ENCODE measurements at places on chromosomes 1 and 21.

GRCh38 chr1:91502672-91503184, 2.1 kb downstream of the CDC7 start:
- no peak for DNase-seq

- DNase-seq, result no peak
Measured at GRCh38 chr1:114320586-114320985, 166.9 kb upstream of the SYT6 start.

GRCh38 chr1:244214009-244214967, 163.2 kb downstream of the ZBTB18 start:
- DNase-seq, result no peak

GRCh38 chr1:51433269-51433971, 85.6 kb downstream of the EPS15 start:
- DNase-seq, result no peak

- no peak for DNase-seq
Measured at GRCh38 chr1:214648801-214649200, 45.8 kb downstream of the CENPF start.

- no peak for DNase-seq
Measured at GRCh38 chr1:204074274-204075138, 1.6 kb downstream of the SOX13 start.

DNA sequence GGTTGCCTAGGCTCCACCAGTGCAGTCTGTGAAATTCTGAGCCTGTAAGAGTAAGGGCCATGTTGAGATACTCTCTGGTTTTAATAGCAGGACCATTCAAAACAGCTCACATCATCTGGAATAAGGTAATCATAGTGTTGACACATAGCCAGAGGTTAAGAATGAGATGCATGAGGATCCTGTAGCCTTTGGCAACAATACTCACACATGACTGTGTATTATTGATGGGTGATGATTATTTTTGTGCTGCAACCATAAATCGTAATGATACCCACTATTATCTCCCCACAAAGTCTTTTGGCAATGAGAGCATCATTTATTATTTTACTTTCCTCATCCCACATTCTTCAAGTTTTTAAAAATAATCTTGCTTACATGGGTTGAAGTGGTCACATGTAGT, 35.5 kb downstream of the KCNK2 start:
- DNase-seq, result no peak
